ENCODE measurements at places on chromosomes 1 and 21.

DNA sequence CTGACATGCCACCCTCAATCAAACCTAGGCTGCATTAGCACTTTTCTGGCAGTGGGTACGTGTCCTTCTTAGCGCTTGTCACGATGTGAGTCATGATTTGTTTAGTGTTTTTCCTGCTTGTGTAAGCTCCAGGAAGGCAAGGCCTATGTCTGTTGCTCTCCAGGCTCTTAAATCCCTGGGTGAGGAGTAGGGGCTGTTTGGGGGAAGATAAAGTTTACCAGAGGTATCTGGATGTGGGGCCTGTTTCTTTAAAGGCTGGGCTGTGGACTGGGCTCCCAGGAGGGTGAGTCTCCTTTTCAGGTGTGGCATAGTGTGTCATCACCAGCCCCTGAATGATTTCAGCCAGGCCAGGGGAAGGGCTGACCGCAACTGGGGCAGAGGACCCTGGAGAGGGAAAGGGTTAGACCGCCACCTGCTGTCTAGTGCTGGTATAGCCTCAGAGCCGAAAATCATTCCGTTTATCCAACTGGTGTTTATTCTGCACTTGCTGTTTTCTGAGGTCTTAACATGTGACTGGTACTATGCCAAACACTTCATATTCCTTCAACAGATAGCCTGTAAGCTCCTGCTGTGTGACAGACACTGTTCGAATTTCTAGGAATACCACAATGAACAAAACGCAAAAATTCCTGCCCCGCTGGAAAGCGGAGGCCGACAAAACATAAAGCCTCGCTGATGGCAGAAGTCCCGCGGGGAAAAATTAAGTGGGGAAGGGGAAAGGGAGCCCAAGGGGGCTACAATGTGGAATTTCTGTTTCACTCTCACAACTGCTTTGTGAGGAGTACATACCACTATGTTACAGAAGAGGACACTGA is 9.7 kb downstream of the SERINC2 start:
- peak; percentile 58 for DNase-seq

DNA sequence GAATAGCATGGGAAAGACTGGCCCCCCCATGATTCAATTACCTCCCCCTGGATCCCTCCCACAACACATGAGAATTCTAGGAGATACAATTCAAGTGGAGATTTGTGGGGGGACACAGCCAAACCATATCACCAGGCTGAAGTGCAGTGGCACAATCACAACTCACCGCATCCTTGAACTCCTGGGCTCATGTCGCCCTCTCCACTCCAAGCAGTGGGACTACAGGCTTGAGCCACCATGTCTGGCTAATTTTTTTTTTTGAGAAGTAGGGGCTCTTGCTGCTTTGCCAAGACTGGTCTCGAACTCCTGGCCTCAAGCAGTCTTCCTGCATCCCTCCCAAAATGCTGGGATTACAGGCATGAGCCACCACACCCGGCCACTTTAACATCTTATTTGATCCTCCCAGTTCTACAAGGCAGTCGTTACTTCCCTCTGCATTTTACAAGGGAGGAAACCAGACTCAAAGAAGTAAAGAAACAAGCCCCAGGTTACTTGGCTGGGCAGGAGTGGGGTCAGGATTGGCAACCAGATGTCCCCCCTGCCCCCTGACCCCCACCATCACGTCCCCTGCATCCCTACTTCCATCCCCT is 26.9 kb upstream of the ACTL8 start:
- no peak for DNase-seq

- DNase-seq: no peak
Measured at GRCh38 chr1:184755226-184756065, 788 bp upstream of the EDEM3 start.

DNA sequence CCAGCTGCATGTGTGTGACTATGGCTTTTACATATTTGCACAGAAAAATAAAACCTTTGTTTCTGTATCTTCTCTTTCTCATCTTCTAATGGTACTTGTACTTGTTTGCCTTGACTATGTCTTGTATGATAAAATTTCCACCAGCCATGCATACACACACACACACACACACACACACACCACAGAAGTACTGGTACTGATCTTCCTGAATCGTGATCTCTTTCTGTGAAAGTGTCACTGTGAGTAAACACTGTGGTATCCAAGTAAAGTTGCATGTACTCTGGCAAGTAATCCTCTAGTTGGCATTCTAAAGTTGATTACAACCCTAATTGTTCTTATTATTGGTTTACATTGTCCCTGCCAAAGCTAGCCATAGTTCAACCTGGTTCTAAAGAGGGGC is 176.7 kb downstream of the CRB1 start:
- DNase-seq: no peak

GRCh38 chr1:41315146-41315822 is 46.0 kb upstream of the FOXO6 start:
- DNase-seq: no peak

GRCh38 chr1:78101514-78101913 is 55.7 kb downstream of the GIPC2 start:
- no peak for DNase-seq
